CD4-positive, alpha-beta T cell treated with Interleukin-17A for 4 hours (primary cell): ENCODE measurements at places on chromosomes 2 and 18.

GRCh38 chr2:120307482-120307881 lies 38.5 kb upstream of the INHBB start:
- no peak for DNase-seq

- DNase-seq = no peak
Observed at GRCh38 chr2:47194410-47194809, 39.3 kb upstream of the STPG4 start.

- DNase-seq = peak; percentile 38
Observed at GRCh38 chr2:161166538-161167409, 6.5 kb downstream of the TANK start.

GRCh38 chr18:52577795-52578194 lies 237.8 kb downstream of the DCC start:
- no peak for DNase-seq

DNA sequence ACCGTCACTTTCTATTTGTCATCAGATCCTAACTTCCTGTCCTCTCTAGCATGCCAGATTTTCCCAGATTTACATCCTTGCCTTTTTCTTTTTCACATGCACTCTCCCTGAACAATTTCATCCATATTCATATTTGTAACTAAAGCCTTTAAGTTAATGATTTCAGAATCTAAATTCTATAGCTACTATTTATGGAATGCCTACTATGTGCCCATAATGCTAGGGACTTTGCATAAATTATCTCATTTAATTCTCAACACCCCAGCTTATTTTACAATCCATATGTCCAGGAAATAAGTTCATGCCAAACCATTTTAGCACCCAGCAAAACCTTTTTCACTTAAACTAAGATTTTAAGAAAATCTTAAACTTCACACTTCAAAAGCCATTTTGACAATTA lies 531.9 kb downstream of the NUP35 start:
- no peak for DNase-seq

GRCh38 chr2:217622205-217623060 lies 380.4 kb downstream of the TNS1 start:
- DNase-seq = no peak

DNA sequence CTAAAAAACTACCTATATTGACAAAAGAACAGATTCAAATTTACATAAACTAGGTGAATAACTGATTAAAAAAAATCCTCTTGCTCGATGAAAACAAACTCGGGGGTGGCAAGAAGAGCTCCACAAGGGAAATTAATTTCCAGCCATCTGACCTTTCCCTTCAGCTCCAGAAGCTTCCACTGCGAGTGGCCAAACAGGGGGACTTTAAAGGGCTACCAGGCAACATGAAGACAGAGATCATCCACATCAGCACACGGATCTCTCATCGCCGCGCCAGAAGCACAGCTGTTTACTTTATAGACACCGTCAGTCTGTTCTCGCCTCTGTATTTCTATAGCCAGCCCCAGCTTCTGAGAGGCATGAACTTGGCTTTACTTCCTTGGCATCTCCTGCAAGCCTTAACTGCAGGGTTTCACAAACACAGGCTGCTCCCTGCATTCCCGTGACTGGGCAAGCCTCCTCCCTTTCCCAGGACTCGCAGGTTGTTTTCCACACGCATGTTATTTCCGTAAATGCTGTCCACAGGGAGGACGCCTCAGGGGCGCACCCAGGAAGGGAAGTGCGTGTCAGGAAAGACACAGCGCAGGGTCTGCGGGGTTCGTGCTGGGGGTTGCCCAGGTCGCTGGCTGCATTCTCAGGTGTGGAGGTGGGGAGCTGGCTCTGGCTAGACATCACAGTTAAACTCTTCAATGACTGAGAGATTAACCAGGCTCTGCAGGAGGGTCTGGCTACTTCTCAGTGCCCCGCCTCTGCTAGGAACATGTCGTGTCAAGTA lies 85.0 kb downstream of the USP40 start:
- no peak for DNase-seq
